ENCODE measurements at places on chromosomes 5 and 9. TPM values are rescaled to one million over a fixed set of nuclear protein-coding genes. Genes with fewer than 3 reads are reported as not detected.

BARX1 gene
- not detected for total RNA-seq

NELFB gene
- 41.9 TPM for total RNA-seq

DNA sequence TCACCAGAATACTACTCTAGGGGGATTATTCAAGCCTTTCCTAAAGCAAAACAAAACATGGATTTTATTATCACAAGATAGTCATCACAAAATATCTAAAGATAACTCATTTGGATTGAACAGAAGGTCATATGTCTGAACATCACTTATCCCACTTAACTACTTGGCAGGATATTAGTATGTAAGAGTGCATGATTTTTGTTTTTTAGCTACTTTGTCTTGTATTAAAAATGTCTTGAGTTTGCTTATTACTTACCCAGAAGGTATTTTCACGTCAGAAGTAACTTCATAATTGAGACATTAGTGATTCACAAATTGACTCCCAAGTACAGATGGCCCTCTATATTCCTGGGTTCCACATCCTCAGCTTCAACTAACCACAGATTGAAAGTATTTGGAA, 113.8 kb downstream of the TLE4 start:
- H3K4me1 ChIP-seq, result peaks cover 52% of the 10 kb centered on the region
- H3K36me3 ChIP-seq, result peaks cover 17% of the 10 kb centered on the region
- no peaks in the 10 kb centered on the region for H3K27me3 ChIP-seq
- H3K4me3 ChIP-seq, result no peak overlapping the region

DNA sequence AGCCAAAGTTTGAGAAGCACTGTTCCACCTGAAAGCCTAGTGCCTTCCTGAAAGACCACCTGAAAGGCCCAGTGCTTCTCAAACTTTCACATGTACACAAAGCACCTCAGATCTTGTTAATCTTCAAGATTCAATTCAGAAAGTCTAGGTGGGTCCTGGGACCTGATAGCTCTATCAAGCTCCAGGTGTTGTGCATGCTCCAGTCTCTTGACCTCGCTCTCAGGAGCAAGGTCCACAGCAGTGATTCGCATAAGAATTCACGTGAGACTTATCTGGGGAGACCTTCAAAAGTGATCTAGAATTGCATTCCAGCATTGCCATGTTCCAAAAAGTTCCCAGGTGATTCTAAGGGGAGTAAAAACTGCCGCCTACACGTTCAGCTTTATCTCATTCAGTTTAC, 102.1 kb downstream of the PIK3R1 start:
- no peak overlapping the region for H3K4me3 ChIP-seq
- H3K4me1 ChIP-seq, result no peaks in the 10 kb centered on the region
- H3K27me3 ChIP-seq, result no peaks in the 10 kb centered on the region
- no peak for DNase-seq
- H3K27ac ChIP-seq, result no peak overlapping the region

- H3K27me3 ChIP-seq, result no peaks in the 10 kb centered on the region
- H3K27ac ChIP-seq, result peak overlapping the region; percentile 13
- DNase-seq, result peak; percentile 54
Measured at GRCh38 chr5:107968998-107969397, 298.3 kb upstream of the EFNA5 start.

GRCh38 chr9:109476642-109477257, 21.4 kb downstream of the PTPN3 start:
- no peaks in the 10 kb centered on the region for H3K4me1 ChIP-seq
- H3K36me3 ChIP-seq, result no peaks in the 10 kb centered on the region
- no peaks in the 10 kb centered on the region for H3K27me3 ChIP-seq
- H3K27ac ChIP-seq, result no peak overlapping the region

DNA sequence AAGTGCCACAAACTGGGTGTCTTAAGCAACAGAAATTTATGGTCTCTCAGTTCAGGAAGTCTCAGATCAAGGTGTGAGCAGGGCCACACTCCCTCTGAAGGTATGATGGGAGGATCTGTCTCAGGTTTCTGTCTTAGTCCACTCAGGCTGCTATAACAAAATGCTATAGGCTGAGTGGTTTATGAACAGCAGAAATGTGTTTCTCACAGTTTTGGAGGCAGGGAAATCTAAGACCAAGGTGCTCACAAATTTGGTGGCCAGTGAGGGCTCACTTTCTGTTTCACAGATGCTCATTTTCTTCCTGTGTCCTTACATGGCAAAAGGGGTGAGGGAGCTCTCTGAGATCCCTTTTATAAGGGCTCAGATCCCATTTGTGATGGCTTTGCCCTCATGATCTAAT, 281.4 kb downstream of the CWC27 start:
- H3K27me3 ChIP-seq, result no peaks in the 10 kb centered on the region
- no peaks in the 10 kb centered on the region for H3K4me1 ChIP-seq
- no peak for DNase-seq
- no peaks in the 10 kb centered on the region for H3K36me3 ChIP-seq
- no peak overlapping the region for H3K4me3 ChIP-seq

DNA sequence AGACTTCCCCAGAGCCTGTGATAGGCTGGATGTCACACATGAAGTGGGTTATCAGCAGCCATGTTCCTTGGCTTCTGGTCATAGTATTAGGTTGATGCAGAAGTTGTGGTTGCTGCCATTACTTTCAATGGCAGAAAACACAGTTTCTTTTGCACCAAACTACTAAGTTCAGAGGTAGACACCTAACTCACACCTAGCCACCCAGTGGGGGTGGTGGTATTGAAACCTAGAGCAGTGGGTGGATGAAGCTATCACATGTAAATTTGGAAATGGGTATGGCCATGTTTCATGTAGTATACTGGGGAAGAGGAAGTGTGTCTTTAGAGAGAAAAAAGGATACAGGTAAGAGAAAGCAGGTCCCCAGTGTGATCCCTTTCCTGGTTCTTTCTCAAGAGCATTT, 347.9 kb upstream of the SEMA6A start:
- H3K27ac ChIP-seq, result no peak overlapping the region
- DNase-seq, result no peak
- H3K4me3 ChIP-seq, result no peak overlapping the region
- H3K27me3 ChIP-seq, result no peaks in the 10 kb centered on the region
- no peaks in the 10 kb centered on the region for H3K4me1 ChIP-seq

DNA sequence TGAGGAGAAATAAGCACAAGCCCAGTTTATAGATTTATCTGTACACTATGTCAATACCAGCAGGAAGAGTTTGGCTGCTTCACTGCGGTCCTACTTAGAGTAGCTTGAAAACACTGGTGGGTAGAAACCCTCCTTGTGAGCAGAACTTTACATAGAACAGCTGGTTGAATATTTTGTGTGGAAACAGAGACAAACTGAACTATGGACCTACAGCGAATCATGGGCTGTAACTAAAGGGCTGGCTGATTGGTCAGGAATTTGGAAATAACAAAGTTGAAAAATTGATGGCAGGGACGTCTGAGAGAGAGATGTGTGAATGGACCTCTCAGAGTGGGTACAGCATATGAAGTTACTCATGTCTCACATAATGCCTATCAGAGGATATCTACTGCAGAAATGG, 392.5 kb downstream of the MAN2A1 start:
- H3K36me3 ChIP-seq, result no peaks in the 10 kb centered on the region
- DNase-seq, result no peak
- no peaks in the 10 kb centered on the region for H3K27me3 ChIP-seq
- no peak overlapping the region for H3K4me3 ChIP-seq

All from SJSA1 (cell line).